SW480 (cell line): ENCODE measurements at places on chromosomes 1 and 21.

- no peak for DNase-seq
Measured at GRCh38 chr1:184775885-184776284, 21.2 kb upstream of the EDEM3 start.

GRCh38 chr21:18384771-18385170, 18.8 kb downstream of the TMPRSS15 start:
- peak; percentile 49 for DNase-seq

DNA sequence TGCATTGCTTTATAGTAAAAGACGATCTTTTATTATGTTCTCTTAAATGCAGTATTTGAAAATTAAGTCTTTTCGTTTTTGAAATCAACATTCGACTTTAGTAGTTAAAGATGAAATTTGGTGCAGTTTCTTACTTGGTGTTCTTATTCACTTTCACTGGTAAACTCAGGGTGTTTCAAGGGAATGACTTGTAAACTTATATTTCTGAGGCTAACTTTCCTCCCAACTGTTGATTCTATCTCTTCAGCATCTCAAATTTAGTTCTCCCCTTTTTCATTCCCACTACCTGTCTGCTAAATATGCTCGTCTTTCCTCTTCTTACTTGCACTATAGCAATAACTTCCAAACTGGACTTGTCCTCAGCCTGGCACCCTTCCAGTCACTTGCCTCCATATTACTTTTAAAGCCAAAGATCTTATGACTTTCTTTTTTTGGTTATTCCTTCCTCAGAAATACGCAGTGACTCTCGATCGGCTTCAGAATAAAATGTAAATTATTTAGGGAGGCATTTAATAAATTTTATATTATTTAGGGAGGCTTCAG, 988 bp downstream of the SLC35A3 start:
- no peak for DNase-seq

GRCh38 chr1:147719711-147720225, 40.6 kb downstream of the GJA5 start:
- DNase-seq, result no peak

GRCh38 chr1:109532365-109533136, 7.1 kb upstream of the GPR61 start:
- DNase-seq, result peak; percentile 54

GRCh38 chr1:169475806-169476387, 9.8 kb downstream of the SLC19A2 start:
- no peak for DNase-seq

GRCh38 chr1:47622776-47623556, 185.1 kb downstream of the FOXD2 start:
- DNase-seq, result no peak

DNA sequence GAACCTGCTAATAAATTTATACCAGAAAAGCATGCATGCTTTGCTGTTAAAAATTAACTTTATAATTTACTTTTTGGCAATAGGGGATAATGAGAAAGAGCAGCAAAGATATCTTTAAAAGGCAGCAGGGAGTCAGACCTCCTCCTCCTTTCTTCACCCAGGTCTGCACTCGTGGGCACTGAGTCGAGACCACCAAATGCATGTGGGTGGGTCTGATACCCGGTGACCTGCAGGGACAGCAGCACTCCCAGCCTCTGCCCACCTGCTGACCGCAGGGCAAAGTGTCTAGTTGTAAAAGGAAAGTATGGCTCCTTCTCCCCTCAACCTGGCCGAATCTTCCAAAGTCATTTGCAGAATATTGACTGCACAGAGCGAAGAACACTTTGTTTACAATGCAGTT, 43.7 kb upstream of the KIF26B start:
- no peak for DNase-seq

DNA sequence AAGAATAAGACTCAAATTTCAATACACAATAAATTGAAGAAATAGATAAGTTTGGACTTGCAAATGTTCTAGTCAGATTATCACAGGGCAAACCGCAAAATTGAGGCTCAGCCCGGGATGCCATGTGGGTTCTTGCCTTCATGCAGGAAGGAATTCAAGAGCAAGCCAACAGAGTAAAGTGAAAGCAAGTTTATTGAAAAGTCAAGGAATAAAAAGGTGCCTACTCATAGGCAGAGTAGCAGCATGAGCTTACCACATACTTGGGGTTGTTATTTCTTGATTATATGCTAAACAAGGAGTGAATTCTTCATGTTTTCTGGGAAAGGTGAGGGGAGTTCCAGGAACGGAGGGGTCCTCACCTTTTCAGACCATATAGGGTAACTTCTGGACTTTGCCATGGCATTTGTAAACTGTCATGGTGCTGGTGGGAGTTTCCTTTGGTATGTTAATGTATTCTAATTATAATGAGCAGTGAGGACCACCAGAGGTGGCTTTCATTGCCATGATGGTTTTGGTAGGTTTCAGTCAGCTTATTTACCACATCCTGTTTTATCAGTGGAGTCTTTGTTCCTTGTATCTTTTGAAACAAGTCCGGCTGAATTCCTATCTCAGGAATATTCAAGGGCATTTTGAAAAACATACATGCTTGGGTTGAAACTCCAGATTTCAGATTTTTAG, 2.0 kb upstream of the OR2AK2 start:
- peak; percentile 39 for DNase-seq

- peak; percentile 46 for DNase-seq
Measured at GRCh38 chr1:244361764-244362473, 89.8 kb downstream of the ADSS2 start.

- DNase-seq, result no peak
Measured at GRCh38 chr1:160209321-160210046, 4.3 kb downstream of the PEA15 start.

- DNase-seq, result no peak
Measured at GRCh38 chr1:77133731-77134358, 85.4 kb downstream of the PIGK start.

GRCh38 chr1:94549706-94550105, 8.1 kb upstream of the F3 start:
- DNase-seq, result no peak

DNA sequence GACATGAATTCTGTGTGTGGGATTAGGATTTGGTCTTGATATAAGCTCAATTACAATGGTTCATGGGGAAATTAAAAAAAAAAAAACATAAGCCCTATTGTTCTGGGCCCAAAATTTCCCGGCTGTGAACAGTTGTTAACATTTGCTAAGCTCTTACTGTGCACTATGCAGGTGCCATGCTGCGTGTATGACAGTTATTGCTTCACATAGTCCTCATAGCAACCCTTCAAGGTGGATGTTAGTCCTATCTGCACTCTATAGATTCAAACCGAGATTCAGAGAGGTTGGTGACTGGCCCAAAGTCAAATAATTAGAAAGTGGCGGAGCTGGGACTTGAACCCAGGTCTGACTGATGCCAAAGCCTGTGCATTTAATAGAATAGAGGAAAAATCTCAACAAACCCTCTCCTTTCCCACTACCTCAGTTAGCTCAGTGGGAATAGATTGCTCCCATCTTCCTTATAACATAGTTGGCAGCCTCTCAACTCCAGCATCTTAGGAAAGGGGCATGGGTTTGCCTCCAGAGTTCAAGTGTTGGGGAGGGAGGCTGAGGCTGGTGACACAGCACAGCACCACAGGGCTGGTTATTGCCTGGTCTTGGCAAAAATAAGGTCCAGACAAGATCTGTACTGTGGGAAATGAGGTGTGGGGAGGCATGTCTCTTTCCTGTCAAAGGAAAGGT, 55.0 kb upstream of the GCLM start:
- DNase-seq, result no peak

- no peak for DNase-seq
Measured at GRCh38 chr1:85577419-85578320, 2.9 kb upstream of the CCN1 start.

GRCh38 chr1:82848043-82848442, 1047.3 kb downstream of the ADGRL2 start:
- no peak for DNase-seq

DNA sequence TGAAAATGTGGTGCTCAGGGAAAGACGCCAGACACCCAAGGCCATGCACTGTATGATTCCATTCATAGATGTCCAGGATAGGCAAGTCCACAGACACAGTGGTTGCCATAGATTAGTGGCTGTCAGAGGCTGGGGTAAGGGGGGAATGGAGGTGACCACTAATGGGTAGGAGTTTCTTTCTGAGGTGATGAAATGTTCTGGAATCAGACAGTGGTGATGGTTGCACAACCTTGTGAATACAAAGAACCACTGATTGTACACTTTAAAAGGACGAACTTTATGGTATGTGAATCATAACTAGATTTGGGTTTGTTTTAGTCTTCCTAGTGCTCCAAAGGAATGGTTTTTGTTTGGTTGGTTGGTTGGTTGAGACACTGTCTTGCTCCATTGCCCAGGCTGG, 51.7 kb downstream of the PRAMEF20 start:
- DNase-seq, result peak; percentile 33

DNA sequence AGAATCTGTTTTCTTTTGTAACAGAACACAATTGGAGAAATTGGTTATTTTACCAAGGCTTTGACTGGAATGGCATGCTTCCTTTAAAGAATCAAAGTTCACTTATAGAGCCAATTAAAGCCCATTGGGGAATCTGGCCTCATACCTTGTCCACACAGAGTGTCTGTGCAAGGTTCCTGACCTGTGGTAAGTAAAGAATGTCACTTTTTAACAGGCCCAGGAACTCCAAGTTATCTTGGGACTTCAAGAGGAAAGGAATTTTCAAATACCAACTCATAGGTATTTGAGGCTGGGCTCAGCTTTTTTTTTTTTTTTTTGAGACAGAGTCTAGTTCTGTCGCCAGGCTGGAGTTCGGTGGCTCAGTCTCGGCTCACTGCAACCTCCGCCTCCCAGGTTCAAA, 2.3 kb upstream of the CATSPERE start:
- DNase-seq, result no peak

DNA sequence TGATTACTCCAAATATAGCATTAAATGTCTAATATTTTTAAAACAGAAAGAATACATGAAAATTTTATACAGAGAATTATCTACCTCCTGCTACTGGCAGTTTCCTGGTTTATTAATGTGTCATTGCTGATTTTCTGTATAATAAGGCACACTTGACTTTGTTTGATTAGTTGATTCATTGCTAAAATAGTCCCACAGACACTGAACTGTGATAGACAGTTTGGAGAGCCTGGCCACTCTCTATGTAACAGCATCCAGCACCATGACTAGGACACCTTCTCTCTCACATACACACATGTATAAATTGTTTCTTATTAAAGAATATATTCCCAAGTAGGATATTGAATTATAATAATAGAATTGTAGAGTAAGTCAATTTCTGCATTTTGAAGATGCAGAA, 368.5 kb upstream of the SNX7 start:
- DNase-seq, result no peak

- DNase-seq, result no peak
Measured at GRCh38 chr1:207858281-207858680, 52.6 kb downstream of the CD34 start.

- no peak for DNase-seq
Measured at GRCh38 chr1:84010136-84010535, 11.2 kb upstream of the TTLL7 start.

DNA sequence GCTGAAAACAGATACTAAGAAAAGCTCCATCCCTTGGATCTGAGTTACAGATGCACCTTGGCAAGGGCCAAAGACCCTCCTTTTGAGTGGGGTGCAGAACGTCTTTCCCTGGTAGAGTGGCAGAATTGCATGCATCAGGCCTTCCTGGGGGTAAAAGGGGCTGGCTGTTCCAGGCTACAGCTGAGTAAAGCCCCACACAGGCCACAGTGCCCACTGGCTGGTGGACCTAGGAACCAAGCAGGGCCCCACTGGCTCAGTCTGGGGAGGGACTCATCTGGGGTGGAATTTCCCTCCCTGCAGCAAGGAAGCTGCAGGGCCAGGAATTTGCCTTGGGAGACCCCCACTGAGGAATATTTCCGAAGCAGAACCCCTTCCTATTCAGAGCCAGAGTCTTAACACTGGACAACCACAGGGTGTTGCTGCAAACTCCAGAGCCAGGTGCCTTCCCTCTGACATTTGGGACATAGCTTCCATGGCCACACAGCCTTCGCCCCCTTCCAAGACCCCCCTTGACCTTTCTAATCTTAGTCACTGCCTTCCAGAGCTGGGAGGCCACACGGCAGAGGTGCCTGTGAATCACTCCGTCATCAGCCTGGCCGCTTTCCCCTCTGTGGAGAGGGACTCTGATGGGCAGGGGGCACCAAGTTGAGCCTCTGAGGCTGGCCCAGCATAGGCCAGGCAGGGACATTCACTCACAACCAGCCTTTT, 52.5 kb downstream of the LACTBL1 start:
- DNase-seq, result no peak

- DNase-seq, result peak; percentile 54
Measured at GRCh38 chr1:173478094-173478674, 1.0 kb downstream of the PRDX6 start.

DNA sequence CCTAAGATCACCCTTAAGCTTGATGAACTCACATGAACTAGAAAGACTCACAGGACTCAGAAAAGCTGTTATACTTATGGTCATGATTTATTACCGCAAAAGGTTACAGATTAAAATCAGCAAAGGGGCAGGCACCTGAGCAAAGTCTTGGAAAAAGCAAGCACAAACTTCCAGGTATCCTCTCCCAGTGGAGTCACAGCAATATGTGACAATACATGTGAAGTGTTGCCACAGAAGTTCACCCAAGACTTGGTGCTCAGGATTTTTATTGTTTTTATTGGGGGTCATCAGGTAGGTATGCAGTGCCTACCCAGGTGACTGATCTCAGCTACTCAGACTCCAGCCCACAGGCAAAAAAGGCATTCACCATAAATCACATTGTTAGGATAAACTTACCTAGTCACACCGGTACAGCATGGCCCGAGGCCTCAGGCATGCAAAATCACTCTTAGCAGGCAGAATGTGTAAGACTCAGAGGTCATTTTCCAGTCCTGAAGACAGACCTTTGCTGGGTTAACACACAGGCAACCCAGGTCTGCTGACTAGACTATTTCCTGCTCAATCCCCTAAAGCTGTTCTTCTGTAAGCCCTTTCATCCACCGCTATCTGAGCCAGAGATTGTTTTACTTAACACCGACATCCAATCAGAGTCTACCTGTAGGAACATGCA, 55.6 kb downstream of the SSX2IP start:
- DNase-seq, result no peak

DNA sequence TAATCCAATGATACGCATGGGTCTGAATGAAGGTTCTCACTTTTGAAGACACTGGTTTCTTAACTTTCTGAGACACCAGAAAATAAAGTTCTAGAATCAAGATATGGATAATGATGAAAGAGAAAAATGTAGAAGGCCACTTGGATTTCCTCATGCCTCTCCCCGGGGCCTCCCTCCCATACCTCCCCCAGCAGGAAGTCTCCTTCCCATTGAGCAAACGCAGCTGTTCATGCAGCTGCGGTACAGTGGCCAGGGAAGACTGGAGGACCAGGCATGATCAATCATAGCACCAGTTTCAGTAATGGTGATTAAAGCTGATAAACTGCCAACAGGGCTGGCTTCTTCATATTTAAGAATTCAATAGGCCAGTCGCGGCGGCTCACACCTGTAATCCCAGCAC, 10.9 kb upstream of the UBR4 start:
- DNase-seq, result no peak

- DNase-seq, result no peak
Measured at GRCh38 chr1:165662186-165662585, 31.2 kb downstream of the MGST3 start.

DNA sequence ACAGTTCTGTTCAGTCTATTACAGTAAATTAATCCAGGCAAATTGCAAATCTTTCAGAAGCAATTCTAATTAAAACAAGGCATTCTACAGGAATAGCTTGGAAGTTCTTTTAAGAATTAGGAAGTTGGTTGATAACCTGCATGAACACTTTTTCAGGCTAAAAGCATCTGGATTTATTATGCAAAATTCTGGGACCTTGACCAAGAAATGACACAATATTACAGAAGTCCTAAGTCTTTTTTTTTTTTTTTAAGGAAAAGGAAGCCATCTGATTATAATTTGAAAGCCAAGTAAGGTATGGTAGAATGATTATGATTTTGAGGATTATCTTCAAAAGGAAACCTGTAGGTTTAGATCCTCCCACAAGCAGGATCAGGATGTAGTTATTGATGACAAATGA, 74.7 kb upstream of the KCNK2 start:
- DNase-seq, result no peak
